ENCODE measurements at places on chromosomes 12 and 14.

DNA sequence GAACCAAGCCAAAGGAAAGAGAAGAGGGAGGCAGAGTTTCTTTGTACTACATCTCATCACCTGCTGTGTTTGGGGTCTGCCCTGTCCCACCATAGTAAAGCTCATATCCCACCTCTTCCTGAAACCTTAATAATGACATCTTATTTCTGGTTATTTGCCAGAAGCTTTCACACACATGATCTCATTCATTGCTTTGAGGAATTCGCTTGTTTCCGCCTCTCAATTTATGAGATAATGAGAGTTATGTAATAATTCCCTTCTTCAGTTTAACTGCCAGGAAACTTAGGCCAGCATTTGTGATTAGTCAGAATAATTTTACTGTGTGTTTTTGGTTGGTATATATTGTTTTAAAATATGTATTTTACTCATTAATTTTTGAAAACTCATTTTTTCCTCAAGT, 205.2 kb downstream of the CACNA1C start:
- H3K27ac ChIP-seq = no peak overlapping the region
- H3K4me3 ChIP-seq = no peak overlapping the region
- H3K36me3 ChIP-seq = no peaks in the 10 kb centered on the region
- H3K4me1 ChIP-seq = peaks cover 3% of the 10 kb centered on the region
- DNase-seq = no peak

DNA sequence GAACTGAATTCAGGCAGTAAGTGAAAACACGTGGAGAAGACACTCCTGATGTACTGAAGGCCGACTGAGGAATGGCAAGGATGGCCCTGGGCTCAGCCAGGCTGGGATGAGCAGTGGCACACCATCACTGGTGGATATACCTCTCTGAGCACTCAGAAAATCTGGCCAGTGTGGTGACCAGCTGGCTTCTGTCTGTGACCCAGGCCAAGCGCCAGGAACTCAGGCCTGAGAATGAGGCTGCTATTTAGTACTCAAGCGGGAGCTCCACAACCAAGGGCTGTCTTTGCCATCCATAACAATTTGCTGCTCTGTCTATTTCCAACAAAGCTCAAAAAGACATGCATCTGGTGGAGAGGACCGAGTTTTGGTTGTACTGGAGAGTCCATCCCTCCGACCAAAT, 586.3 kb downstream of the BCL11B start:
- no peaks in the 10 kb centered on the region for H3K27me3 ChIP-seq
- no peak for DNase-seq
- no peak overlapping the region for H3K27ac ChIP-seq
- H3K4me1 ChIP-seq = no peaks in the 10 kb centered on the region

- no peak for DNase-seq
- H3K36me3 ChIP-seq = no peaks in the 10 kb centered on the region
- no peak overlapping the region for H3K27ac ChIP-seq
- no peak overlapping the region for H3K4me3 ChIP-seq
- peaks cover 4% of the 10 kb centered on the region for H3K4me1 ChIP-seq
These were observed 539.6 kb downstream of the VRK1 start for GRCh38 chr14:97336816-97337215.

DNA sequence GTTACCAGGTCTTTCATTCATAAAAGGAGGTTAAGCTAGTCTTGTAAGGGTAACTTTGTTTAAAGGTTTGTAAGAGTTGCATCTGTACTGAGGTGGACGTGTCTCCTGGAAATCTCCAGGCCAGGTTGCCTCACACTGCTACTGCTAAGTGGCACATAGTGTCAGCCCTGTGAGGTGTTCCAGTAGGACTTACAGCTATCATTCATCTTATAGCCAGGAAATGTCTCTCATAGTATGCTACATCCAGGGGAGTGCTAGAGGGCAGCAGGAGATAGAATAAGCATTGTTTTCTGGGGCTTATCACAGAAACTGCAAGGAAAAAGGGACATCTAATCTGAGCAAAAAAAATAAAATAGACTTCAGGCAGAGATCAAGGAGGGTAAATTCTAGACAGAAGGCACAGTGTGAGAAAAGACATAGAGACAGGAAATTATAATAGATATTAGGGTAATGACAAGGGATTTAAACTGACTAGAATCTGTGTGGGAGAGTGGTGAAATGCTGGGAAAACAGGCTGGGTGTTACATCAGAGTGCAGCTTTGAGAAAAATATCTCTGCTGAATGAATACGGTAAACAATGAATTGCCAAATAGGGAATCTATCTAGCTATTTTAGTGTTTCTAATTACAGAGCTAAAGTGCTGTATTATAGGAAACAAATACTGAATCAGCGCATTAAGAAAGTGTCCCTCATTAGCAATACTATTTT, 205.1 kb upstream of the ABCD2 start:
- H3K27me3 ChIP-seq = no peaks in the 10 kb centered on the region
- H3K4me3 ChIP-seq = no peak overlapping the region
- no peak overlapping the region for H3K27ac ChIP-seq
- no peaks in the 10 kb centered on the region for H3K4me1 ChIP-seq

DNA sequence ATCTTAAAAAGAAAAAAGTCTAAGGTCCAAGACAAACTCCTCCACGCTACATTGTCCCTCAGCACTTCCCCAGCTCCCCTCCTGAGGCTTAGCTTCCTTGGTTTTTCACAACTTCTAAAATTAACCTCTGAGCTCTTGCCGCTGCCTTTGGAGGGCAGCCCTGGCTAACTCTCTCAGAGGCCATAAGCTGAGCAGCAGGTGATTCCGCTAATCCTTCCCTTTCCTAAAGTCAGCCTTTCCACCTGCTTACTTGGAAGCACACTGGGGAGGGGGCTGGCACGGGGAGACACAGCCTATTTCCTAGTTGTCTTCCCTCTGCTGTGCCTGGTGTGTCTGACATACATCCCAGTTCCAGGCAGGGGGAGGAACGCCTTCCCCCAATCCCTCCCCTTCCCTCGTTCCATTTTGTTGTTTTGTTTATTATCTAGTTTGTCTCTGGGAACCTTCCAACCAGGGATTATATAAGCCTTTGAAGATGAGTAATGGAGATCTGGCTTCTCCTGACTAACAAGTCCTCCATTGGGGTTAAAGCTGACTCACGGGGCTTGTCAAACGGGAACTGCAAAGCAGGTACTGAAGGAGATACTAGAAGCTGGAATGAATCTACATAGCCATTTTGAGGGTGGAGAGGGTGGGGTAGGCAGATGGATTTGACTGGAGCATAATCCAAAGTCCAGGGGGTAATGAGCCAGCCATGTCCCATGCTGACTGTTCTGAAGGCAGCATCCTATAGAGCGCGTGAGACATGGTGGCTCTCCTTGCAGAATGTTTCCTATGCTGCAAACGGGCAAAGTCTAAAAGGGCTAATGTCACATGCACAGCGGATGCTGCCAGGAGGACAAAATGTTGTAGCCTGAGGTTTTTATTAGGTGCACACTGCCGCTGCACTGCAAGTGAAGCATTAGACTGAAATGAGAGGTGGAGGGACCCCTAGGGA, 230.8 kb downstream of the FOXN3 start:
- no peaks in the 10 kb centered on the region for H3K4me1 ChIP-seq
- no peaks in the 10 kb centered on the region for H3K27me3 ChIP-seq
- H3K27ac ChIP-seq = no peak overlapping the region
- H3K4me3 ChIP-seq = no peak overlapping the region

DNA sequence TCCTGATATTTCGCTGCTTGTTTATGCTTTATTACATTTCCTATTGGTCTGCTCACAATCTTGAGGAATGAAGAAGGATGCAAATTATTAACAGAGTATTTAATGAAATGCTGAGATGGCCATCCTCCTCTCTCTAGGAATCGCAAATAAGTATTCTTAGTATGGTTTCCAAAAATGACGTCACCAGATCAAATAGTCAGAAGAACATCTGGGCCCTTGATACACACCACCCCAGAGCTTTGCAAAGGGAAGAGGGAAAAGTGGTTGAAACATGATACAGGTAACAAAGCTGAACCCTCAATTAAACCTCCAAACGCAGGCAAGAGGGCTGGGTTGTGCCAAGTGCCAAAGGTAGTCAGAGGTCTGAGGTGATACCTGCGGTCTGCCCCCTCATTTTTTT, 107.3 kb downstream of the BCL11B start:
- no peak overlapping the region for H3K4me3 ChIP-seq
- no peaks in the 10 kb centered on the region for H3K36me3 ChIP-seq
- no peaks in the 10 kb centered on the region for H3K4me1 ChIP-seq
- DNase-seq = no peak

DNA sequence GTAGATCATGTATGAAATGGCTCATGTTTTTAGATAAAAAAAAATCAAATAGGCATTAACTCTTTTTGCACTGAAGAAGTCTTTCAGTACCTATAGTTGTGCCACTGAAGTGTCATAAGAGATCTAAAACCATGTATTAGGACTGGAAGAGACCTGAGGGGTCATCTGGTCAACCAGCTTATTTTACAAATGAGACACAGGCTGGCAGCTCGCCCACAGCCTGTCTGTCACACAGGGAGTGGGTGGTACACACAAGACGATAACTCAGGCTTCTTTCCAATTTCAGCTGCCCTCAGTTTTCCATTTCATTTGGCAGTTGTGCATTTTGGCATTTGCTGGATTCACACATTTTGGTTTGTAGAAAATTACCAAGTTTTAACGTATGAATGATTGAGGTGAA, 34.7 kb downstream of the C12orf75 start:
- H3K4me1 ChIP-seq = no peaks in the 10 kb centered on the region
- no peak for DNase-seq
- H3K36me3 ChIP-seq = no peaks in the 10 kb centered on the region

DNA sequence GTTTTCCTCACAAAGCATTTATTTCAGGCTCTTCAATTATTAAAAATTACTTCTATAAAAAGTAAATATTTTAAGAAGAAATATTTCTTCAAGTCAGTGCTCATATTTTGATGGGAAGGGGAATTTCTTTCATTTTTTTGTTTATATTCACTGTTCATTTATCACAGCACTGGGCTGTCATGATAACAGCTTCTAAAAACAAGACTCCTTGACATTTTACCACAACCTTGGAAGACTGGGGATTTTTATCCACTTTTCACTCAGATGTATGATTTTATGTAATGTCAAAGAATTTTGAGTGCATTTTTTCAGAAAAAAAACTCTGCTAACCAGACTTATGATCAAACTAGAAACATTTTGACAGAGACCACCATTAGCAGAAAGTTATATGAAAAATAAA, 149.7 kb downstream of the PHLDA1 start:
- H3K27me3 ChIP-seq = no peaks in the 10 kb centered on the region
- H3K27ac ChIP-seq = no peak overlapping the region
- no peaks in the 10 kb centered on the region for H3K36me3 ChIP-seq
- H3K4me3 ChIP-seq = no peak overlapping the region
- no peak for DNase-seq

DNA sequence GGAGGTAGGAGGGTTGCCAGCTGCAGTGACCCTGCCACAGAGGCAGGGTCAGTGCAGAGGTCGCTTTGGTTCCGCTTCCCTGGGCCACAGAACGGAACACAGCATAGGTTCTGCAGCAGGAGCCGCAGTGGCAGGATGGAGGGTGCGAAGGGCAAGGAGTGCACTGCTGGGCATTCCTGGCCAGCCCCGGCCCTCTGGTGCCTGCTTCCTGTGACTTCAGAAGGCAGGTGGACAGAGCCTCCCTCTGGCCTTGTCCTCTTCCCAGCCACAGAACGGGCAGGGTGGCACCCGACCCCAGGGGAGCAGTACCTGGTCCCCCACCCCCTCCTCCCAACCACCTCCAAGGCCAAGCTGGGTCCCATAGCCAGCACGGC, 37.7 kb downstream of the SLC8B1 start:
- no peaks in the 10 kb centered on the region for H3K27me3 ChIP-seq
- no peak overlapping the region for H3K27ac ChIP-seq
- no peak for DNase-seq

DNA sequence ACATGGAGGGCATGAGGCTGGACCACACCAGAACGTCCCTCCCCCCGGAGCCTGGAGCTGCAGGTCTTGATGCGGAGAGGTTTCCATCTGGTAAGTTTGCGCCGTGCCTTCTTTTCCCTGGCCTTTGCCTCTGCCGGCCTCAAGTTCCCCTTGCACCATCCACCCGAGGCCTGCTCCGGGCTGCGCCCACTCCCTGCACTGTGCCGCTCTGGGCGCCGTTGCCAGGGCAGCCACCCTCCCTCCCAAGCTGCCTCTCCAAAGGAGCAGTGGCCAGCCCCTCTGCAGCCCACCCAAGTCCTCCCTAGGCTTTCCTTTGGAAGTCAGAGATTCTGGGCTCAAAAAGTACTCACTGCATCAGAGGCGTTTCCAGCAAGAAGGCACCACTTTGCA, 46.2 kb upstream of the MEG3 start:
- no peaks in the 10 kb centered on the region for H3K36me3 ChIP-seq
- no peak overlapping the region for H3K27ac ChIP-seq
- no peaks in the 10 kb centered on the region for H3K4me1 ChIP-seq
- no peak overlapping the region for H3K4me3 ChIP-seq
- no peaks in the 10 kb centered on the region for H3K27me3 ChIP-seq
- no peak for DNase-seq

Measured in naive thymus-derived CD4-positive, alpha-beta T cell (primary cell).